ENCODE measurements at places on chromosomes 5 and 9.

DNA sequence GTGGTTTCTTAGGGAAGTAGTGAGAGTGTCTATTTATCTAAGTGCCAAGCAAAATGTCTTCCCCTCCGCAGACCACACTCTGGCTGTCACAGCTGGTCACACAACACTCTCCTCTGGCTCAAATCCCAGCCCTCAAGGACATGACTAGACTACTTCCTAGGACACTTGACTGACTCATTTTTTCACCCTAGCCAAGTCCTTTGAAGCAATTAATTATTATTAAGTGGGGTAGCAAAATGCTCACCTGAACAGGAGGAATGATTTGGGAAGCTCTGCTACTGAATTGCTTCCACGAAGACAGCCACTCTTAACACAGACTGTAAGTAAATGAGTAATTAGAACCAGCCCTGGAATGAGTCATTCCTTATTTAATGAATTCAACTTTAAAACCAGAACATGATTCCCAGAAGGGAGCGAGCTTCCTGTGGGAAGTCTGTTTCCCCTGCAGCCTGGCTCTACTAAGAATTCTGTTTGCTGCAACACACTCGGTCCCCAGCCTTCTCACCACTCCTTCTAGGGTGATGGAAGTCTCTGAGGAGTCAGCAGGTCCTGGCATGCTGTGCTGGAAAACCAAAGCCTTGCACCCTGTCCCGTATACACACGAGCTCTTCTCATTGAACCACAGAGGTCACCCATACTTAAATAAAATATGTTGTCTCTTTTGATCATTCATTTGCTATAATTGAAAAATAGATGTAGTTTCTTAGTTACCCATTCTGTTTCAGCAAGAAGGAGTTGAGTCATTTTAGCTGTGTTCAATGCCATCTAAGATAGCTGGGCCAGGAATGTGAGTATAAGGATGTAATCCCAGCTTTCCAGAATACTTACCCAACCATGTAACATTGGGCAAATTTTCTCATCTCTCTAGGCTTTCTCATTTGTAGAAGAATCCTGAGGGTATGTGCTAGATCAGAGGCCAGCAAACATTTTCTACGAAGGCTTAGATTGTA, 218.6 kb upstream of the RASEF start:
- DNase-seq: no peak

GRCh38 chr5:130052752-130053151, 148.5 kb downstream of the CHSY3 start:
- no peak for DNase-seq

GRCh38 chr9:16278326-16278999, 592.0 kb downstream of the BNC2 start:
- DNase-seq: no peak

DNA sequence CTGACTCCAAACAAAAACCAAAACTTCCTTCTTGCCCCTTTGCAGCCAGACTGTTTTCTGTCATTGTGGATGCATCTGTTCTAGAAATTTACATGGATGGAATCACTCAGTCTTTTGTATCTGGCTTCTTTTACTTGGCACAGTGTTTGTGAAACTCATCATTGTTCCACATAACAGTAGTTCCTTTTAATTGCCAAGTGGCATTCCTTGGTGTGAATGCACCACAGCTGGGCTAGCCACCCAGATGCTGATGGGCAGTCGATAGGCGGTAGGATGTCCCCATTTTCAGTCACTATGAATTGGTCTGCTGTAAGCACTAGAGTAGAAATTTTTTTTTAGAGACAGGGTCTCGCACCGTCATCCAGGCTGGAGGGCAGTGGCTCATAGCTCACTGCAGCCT, 6.3 kb upstream of the CLPTM1L start:
- no peak for DNase-seq

GRCh38 chr5:17216974-17217492, 398 bp upstream of the BASP1 start:
- peak; percentile 26 for DNase-seq

GRCh38 chr5:61817472-61818326, 485.6 kb downstream of the ZSWIM6 start:
- DNase-seq: no peak

DNA sequence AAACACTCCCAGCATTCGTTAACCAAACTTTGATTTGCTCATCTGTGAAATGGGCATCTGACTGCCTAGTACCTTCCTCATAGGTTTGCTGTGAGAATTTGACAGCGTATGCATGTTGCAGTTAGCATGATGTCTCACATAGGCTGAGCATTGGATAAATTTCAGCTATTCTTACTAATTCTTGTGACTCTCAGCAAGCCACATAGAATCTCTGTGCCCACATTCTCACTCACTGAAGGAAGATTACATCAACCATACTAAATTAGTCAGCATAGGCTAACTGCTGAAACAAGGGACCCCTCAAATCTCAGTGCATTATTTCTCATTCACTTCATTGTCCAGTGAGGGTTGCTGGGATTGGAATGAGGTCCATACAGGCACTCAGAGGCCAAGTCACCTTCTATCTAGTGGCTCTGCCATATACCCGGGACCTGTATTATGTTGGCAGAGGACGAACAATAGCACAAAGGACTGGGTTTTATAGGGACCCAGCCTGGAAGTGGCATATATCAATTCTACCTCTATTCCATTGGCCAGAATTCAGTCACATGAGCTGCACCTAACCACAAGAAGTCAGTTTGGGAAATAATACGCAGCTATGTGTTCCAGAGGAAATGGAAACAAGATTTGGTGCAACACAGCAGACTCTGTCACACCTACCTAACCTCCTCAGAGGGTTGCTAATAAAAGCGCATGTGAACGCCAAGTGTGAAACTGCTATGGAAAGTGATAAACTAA, 4.2 kb upstream of the PTGER4 start:
- no peak for DNase-seq

GRCh38 chr5:81909677-81910076, 62.1 kb upstream of the ATG10 start:
- no peak for DNase-seq

- DNase-seq: no peak
Measured at GRCh38 chr5:139710319-139711066, 62.3 kb downstream of the CXXC5 start.

GRCh38 chr5:14204785-14205321, 61.7 kb downstream of the TRIO start:
- DNase-seq: no peak

DNA sequence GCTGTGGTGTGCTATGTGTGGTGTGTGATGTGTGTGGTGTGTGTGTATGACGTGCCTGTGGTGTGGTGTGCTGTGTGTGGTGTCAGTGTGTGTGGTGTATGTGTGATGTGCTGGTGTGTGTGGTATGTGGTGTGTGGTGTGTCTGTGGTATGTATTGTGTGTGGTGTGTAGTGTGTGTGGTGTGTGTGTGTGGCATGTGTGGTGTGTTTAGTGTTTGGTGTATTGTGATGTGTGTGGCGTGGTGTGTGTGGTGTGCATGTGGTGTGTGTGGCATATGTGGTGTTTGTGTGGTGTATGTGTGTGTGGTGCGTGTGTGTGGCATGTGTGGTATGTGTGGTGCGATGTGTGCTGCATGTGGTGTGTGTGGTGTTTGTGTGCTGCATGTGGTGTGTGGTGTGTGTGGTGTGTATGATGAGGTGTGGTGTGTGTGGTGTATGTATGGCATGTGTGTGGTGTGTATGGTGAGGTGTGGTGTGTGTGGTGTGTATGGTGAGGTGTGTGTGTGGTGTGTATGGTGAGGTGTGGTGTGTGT, 18.3 kb upstream of the RNU6ATAC start:
- DNase-seq: no peak

DNA sequence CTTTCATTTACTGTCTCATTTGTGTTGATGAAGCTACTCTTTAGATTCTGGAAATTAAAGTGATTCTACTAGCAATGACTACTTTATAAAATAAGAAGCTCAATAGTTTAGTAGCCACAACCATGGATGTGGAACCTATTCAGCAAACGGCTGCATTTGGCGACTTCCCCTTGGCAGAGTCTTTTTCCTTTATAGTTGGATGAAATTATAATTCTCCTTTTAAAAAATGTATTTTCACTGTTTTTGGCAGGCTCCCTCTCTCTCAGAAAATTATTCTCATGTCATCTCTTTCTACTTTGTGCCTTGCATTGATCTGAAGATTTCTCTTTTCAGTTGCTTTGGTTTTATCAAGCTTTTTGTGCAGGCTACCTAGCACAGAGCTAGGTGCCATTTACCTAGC, 50.6 kb upstream of the KCNN2 start:
- no peak for DNase-seq

- DNase-seq: no peak
Measured at GRCh38 chr5:174329738-174330137, 284.2 kb downstream of the NSG2 start.

DNA sequence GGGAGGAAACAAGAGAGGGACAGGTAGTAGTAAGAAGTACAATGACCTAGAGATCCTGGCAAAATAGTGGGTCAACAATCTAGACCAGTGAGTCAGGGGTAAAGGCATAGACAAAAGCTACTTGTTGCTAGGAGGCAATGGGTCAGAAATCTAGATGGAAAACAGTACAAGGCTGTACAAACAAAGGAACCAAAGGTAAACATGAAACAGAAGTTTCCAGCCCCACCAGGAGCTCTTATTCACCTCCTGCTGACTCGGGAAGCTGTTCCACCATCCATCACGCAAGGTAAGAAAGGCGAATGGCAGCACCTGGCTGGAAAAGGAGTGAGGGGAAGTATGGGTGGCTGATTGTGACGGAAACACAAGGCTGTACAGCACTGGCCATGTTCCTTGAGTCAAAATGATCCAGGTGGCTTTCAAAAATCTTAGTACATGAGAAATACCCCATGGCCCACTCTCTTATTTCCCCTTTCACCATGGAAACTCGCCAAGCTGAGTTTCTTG, 70.5 kb upstream of the RAI14 start:
- DNase-seq: no peak

GRCh38 chr5:108687595-108688200, 60.0 kb upstream of the FER start:
- DNase-seq: no peak

DNA sequence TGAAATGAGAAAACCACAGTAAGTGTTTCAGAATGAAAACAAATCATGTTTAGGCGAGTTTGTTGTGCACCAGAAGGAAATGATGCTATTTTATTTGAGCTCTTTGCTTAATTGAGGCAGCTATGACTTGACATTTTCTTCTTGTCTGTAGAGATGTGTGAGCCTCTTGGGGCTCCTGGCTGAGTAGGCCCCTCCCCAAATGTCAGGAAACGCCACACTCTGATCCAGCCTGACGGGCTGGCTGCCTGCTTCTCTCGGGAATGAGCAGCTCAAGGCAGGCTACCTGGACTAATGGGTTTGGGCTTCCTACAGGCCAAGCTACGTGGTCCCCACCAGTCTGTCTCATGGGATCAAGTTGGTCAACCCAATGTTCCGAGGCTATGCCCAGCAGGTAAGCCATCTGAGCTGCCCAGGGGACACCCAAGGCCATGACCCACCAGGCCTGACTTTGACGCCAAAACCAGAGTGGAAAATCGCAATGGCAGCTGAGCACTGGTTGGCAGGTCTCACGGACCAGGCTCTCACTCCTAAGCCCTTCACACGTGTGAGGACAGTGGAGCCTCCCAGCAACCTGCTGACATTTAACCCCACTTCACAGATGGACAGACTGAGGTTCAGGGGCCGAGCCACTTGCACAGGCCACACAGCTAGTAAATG, 29.9 kb downstream of the USP20 start:
- no peak for DNase-seq

- DNase-seq: no peak
Measured at GRCh38 chr9:89603767-89604665, 796 bp upstream of the GADD45G start.

DNA sequence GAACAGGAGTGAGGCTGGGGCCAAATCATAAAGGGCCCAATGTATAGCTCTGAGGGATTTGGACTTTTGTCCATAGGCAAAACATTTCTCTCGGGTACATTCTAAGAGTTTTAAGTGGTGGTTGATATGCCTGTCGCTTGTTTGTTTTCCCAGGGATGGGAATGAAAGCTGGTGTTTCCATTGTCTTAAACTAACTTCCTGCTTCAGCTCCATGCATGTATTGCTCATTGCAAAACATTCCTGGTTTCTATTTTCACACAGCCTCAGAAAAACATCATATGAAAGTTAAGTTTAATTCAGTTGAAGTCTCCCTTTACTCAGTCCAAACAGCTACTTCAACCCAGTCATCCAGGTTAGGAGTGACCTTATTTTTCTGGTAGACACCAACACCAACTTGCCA, 235.0 kb downstream of the ACTL7B start:
- DNase-seq: no peak

- no peak for DNase-seq
Measured at GRCh38 chr9:116313638-116314037, 160.0 kb downstream of the PAPPA start.

DNA sequence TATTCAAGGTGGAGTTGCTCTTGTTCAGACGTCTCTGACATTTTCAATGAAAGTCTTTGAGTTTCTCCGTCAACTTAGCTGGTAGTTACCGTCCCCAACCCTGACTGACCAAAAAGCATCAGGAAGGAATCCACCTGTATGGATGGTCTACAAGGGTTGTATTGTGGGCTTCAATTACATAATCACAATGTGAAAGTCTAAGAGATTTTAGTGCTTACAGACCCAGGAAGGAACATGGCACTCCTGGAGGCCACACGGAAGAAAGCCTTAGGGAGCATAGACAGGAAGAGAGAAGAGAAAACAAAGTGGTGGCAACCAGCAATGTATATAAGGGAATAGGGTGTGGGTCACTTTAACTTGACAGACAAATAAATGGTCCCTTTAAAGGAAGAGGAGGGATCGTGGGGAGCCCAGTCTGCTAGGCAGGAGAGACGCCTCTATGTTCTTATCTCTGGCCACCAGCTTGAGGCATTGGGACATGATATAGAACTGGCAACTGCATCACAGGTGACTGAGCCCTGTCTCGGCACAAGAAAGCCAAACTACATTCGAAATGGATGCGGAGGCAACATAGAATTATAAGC, 80.4 kb downstream of the ALDH7A1 start:
- DNase-seq: no peak

GRCh38 chr5:59317023-59317773, 576.3 kb downstream of the PDE4D start:
- no peak for DNase-seq

DNA sequence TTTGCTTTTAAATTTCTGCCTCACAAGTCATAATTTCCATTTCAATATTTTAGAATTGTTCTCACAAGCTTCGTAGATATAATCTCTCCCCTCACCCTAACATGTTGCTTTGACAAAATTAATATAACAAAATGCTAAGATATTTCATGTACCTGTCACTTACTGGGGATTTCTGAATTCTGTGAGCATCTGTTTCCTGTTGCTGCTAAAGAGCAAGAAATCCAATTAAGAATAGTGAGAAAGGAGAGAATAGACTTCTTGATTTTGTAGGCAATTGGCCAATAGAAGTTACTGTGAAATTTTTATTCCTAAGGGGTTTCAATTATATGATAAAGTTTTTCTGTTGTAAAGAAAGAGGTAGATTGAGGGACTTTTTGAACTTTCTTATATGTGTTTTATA, 796.5 kb upstream of the ARRDC3 start:
- no peak for DNase-seq

DNA sequence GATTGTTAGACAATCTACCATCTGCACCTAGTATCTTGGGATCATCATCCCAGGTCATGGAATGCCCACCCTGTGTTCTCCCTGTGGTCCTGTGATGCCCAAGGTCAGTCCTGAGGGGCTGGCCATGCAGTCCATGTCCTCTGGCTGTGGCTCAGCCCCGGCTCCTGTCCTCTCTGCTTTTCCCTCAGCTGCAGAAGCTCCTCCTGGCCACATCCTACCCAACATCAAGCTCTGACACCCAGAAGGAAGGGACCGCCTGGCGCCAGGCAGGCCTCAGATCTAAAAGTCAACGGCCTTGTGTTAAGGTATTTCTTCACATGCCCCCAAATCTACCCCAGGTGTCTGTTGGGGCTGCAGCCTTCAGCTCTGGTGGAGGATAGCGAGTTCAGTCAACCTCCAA, 100.5 kb downstream of the PPARGC1B start:
- DNase-seq: no peak

GRCh38 chr5:173868096-173868880, 19.9 kb upstream of the CPEB4 start:
- DNase-seq: no peak

Measured in esophagus squamous epithelium (tissue), 5 donors.